Brain pericyte (primary cell): ENCODE measurements at places on chromosomes 3 and 15.

DNA sequence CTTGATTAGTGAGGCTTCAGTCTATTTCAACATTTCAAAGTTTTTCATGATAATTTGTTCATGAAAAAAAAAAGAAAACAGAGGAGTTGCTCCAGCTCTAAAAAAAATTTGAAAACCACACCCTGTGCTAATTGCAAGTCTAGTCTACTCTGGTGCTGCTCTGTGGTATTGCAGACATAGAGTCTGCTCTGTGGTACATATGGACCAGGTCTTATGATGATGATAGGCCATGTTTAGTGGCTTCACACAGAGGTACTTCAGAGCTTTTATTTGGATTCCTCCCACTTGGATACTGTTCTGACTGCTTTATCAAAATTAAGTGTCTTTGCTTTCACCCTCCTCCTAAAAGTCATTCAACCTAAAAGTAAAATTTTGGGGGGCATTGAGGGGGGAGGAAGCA lies 160.8 kb downstream of the ALCAM start:
- no peak for DNase-seq

GRCh38 chr3:79094654-79095053 lies 673.1 kb downstream of the ROBO1 start:
- no peak for DNase-seq

DNA sequence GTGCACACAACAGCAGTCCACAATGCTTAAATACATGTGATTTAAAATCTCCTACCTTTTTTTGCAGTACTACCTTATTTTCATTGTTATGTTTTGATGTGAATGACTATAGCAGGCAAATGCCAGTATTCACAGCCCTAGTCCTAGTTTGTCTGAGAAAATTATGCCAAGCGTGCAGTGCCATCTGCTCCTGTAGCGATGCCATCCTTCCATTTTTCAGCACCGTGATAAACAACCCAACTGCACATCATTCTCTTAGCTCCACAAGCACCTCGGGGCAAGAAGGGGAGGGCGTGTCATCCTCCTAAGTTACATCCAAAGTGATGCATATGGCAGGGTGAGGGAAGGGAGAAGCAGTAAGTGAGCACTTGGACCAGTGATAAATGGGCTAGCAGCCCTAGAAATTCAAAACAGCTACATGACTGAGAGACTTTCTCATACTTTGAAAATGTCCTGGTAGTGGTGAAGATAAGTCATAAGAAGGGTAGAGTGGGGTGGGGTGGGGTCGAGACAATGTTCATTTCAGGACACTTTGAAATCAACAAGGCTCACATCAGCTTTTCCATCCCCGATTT lies 198.8 kb downstream of the LSAMP start:
- no peak for DNase-seq

DNA sequence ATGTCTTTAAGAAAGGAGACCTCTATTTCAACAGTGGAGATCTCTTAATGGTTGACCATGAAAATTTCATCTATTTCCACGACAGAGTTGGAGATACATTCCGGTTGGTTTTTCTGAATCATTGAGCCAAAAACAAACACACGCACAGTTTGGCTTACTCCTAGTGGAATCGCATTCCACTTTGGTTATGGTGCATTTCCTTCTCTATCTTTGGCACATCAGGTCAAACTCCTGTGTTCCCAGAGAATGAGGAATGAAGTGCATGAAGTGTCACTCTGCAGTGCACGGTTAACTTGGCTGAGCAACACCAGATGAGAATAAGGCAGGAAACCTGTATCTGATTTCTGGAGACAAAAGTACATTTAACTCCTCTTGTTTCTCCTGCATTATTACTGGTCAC lies 38.5 kb downstream of the HDC start:
- DNase-seq = no peak

DNA sequence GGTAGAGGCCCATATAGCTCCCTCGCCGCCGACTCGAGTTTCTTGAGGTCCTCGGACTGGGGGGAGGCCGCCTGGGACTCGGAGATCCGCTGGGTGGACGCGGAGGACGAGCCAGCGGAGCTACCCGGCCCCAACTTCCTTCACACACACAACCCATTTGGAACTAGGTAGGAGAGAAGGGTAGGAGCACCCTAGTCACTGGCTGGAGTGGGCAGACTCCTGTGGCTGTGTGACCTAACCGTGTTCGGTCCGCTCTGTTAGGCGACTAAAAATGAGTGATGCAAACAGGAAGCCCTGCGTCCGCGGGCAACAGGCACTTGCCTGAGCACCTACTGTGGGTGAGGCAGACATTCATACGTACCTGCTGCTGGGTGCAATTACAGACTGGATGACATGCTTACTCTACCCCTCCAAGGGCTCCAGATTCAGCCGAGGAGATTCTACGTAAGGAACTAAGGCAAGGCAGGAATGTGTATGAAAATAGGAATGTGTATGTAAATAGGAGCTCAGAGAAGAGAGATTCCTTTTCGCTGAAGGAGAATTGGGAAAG lies 4.6 kb upstream of the SIN3A start:
- peak; percentile 15 for DNase-seq

- DNase-seq = no peak
Observed at GRCh38 chr3:29185706-29186105, 95.2 kb upstream of the RBMS3 start.

- no peak for DNase-seq
Observed at GRCh38 chr3:9061634-9062033, 98.4 kb upstream of the RAD18 start.

- no peak for DNase-seq
Observed at GRCh38 chr3:108091498-108092250, 843 bp upstream of the CD47 start.

DNA sequence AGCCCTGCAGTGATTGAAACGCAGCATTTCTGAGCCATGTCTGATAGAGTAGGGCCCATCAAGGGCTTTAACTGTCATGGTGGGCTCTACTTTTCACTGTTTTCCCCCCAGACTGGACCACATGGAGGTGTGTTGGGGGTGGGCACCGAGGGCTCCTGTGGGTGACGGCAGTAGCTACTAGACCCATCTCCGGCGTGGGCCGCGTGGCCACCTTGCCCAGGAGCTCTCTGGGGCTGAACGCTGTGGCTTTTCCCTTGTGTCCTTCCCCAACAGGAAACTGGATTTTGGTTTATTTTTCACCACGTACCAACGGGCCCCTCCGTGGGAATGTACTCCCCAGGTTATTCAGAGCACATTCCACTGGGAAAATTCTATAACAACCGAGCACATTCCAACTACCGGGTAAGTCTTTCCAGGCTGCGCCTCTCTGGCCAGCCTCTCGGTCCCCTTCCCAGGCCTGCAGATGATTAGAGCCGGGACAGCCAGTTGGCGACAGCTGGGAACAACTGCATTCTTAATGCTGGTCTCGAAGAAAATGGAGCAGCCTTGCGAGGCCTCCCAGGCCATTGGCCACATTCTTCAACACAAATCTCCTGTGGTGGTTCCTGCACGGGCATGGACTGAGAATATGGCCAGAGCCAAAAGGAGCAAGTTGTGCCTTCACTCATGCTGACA lies 67.7 kb downstream of the MESD start:
- no peak for DNase-seq

DNA sequence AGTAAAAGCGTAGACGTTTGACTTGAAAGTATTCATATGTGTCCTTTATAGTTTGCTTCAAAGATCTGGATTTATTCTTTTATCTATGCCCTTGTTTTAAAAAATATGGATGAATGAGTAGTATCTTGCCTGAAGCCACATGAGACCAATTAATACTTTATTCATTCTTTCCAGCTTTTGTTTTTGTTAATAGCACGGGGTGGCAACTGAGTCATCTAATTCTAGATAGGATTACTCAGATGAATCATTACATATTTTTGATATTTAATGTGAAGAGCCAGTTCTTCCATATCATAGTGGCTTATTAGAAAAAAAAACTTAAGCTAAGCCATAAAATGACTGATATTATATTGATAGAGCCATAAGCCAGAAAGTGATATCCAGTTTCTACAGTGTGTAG lies 121.9 kb downstream of the BBX start:
- DNase-seq = no peak

DNA sequence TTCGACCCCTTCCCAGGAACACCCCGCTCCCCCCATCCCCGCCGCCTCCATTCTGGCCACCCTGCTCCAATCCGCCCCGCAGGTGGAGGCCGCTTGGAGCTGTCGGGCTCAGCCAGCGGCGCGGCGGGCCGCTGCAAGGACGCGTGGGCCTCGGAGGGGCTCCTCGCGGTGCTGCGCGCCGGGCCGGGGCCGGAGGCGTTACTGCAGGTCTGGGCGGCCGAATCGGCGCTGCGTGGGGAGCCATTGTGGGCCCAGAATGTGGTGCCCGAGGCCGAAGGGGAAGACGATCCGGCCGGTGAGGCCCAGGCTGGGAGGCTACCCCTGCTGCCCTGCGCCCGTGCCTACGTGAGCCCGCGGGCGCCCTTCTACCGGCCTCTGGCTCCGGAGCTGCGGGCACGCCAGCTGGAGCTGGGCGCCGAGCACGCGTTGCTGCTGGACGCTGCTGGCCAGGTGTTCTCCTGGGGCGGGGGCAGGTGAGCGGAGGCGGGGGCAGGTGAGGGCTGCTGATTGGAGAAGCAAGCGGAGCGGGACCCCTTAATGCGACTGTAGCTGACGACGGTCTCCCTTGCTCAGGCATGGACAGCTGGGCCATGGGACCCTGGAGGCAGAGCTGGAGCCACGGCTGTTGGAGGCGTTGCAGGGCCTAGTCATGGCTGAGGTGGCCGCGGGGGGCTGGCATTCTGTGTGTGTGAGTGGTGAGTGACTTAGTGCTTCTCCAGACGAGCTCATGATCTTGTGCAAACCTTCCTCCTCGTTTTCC lies 2.5 kb downstream of the RCCD1 start:
- no peak for DNase-seq

- DNase-seq = no peak
Observed at GRCh38 chr3:11529281-11529680, 114.4 kb downstream of the VGLL4 start.

DNA sequence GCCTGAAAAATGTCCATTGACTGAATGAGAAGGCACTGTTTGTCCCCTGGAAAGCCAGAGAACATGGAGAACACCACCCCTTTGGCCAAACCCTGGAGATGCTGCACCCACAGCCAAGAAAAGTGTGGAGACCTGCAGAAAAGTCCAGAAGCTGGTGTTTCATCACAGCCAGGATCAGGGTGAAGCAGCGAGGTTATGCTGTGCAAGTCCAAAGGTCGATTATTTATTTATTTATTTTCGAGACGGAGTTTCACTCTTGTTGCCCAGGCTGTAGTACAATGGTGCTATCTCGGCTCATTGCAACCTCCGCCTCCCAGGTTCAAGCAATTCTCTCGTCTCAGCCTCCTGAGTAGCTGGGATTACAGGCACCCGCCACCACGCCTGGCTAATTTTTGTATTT lies 5.5 kb upstream of the CTSH start:
- no peak for DNase-seq

- DNase-seq = no peak
Observed at GRCh38 chr15:100314809-100315400, 26.9 kb downstream of the ADAMTS17 start.
